Activated CD4-positive, alpha-beta T cell treated with anti-CD3 and anti-CD28 coated beads, Interleukin-2, amount 50 U/mL, for 1 hour (primary cell): ENCODE measurements at places on chromosomes 1 and 21.

DNA sequence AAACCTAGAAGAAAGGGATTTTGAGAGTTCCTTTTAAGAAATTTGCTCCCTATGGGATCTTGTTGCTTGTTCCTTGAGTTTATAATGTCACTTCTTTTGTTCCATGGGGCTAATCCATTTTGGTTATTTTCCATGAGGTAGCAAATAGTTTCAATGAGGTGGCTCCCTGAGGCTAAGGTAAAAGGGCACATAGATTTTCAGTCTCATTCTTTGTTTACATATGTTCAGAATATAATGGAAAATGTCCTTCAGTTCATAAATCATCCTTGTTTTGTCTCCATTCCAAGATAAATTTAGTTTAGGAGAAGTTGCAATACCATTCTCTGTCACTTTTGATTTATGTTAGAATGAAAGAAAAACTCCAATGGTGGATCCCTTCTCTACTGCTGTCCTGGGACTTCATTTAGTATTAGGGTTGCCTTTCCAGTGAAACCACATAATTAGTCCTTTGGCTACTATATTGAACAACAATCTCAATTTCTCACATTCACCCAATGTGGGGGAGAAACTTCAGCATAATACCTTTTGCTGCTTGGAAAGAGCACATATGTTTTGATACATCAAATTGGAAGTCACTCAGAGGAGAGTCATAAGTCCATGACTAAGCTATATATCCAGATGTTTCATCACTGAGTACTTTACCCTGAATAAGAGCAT is 80.9 kb upstream of the ADAMTS5 start:
- no peak for DNase-seq

DNA sequence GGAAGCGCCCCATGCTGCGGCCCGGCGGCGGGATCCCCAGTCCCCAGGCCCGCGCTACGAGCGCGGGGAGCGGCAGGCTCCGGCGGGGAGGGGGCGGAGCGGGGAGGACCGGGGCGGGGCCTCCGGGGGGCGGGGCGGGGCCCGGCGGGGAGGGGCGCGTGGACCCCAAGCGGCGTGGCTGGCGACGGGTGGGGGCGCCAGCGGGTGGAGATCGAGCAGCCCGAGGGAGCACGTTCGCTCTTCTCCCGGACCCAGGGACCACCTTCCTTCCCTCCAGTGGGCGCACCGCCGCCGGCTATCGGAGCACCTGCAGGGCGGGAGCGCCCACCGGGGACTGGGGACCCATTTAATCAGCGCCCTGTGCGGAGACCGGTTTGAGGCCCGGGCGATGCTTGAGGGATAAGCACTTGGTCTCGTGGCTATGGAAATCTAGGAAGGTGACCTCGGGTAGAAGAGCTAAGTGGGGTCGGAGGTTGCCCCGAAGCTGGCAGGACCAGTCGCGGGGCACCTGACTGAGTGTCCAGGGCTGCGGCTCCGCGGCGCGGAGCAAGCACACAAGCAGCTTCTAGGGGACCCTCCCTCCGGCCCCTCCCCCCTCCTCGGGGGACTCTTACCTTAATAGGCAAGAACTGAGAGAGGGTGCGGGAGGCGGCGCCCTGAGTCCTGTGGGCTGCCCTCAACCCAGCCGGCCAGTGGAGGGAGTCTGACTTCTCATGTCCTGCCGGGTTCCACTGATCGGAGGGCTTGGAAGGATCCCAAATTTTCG is at the start of gene TSPAN2:
Gene TSPAN2 (minus strand): TSS at position 84 of the 766 bp plus-strand sequence. CDS start 71 bp downstream, at position 13.
- DNase-seq: peak; percentile 55

DNA sequence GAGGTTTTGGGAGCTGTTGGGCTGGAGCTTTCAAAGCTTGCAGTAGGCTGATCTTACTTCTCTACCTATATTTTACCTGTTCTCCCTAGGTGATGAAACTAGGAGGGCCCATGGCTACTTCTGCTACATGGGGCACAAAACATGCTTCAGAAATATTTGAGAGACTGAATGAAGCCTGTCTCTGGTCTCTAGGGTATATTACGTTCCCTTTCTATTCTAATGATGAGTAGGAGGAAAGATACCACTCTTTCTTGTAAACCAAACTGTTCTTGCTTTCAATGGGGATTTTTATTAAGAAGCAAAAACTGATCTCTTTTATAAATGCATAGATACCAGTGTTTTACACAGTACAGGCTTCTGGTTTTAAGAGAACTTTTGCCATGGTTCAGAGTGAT is 103.1 kb downstream of the GALNT2 start:
- no peak for DNase-seq

DNA sequence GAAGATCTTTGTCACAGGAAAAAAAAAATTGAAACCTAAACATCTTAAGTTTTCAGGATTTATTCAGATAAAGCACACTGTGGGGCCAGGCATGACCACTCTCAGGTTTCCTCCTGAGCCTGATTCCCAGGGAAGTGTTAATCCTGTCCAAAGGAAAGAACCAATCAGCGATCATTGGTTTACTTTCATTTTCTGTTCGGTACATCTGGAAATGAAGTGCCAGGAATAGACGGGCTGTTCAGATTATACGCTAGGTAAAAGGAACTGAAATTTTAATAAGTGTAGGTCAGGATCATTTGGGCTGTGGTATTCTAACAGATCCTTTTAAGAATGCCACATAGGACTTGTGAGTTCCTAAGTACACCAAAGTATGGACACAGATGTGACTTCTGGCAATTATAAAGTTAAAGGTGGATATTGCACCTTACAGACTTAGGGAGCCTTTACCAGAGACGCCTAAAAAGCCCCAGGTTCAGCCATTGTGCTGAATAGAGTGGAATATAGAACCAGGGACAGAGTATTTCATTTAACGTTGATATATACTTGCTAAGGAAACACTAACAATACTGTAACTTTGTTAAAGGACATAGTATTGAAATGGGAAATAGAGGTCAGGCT is 9.3 kb upstream of the CACYBP start:
- no peak for DNase-seq

DNA sequence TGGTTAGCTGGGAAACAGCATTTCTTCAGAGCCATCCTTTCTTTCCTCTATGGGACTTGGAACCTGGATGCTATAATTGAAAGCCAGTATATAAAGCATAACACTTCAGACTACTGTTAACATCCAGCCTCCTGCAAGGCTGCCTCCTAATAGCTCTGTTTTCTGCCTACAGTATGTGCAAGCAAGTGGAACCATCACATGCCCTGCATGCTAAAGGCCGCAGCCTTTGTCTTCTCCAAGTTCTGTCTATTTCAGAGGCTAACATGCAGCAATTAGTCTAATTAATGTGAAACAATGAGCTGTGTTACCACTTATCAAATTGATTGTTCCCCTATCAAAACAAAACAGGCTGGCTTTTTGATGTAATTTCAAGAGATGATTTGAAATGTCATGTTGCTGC is 82.7 kb upstream of the ESRRG start:
- DNase-seq: no peak
